ENCODE measurements at places on chromosomes 11 and 22.

- no peak for DNase-seq
These were observed 12.8 kb downstream of the MRPL17 start for GRCh38 chr11:6670202-6670830.

DNA sequence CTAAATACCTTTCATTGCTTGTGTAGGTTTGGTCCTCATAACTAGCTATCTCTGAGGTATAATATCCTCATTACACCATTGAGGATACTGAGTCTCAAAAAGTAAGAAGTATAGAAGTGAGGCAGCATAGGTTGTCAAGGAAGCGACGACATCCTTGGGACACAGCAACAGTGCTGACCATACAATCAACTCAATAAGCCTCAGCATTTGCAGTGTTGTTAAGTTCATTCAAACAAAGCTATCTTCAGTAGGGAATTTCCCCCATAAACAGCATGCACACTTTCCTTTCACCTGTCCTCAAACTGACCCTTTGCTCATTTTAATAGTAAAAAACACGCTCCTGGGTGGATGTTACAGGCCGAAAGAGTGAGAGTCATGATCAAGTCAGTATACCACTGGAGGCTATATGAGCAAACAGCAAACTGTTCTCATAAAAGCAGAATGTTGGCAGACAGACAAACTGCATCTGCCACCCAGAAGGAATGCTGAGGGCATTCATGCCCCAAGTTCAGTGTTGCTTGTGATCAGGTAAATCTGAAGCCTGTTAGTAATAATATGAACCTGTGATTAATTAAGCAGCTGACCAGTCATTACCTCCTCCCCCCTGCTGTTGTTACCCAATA, 756.2 kb upstream of the TENM4 start:
- DNase-seq = no peak

- DNase-seq = no peak
These were observed 95.7 kb upstream of the UBASH3B start for GRCh38 chr11:122559734-122560382.

DNA sequence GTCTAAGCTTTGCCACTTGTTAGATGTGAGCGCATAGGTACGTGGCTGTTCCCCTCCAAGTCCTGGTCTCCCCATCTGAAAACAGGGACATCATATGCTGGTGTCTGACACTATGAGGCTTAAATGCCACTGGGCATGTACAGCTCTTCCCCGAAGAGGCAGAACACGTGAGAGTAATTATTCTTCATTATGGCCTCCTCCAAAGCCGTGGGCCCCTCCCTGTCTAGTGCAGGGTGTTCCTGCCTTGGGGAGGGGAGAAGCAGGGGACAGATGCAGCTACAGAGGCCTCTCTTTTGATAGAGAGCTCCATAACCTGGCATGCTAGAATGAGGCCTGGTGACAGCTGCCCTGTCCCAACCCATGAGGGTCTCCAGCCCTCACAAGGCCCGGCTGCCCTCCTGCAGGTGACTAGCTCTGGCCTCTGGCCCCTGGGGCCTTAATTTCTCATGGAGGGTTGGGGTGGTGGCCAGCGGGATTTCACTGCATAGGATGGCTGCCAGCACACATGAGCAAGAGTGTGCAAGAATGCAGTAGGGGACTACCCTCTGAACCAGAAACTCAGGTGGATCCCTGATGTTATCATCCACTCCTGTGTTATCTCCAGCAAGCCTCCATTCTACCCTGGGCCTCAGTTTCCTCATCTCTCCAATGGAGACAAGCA, 334.6 kb downstream of the MN1 start:
- no peak for DNase-seq

GRCh38 chr11:108926841-108927577, 262.1 kb downstream of the DDX10 start:
- DNase-seq = no peak

DNA sequence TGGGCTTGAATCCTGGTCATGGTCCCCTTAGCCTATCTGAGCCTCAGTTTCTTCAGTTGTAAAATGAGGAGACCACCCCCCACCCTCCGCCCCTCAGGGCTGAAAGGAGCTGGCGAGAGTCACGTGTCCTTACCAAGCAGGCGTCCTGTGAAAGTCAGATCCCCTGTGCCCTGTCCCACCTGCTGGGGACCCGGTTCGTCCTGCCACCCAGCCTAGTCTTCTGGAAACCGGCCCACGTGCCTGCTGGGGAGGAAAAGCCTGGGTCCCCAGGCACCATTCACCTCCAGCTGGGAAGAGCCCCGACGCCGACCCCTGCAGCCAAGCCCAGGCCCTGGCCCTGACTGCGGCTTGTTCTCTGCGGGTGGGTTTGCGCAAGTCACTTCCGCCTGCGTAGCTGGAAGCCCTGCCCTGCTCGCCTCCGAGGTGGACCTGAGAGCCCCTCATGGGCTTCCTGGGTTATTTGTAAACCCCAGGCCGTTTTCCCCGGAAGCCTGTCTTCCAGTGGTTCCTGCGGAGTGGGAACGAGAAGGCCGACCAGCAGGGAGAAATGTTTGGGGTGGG, 679 bp upstream of the SSH3 start:
- DNase-seq = no peak

GRCh38 chr11:115345840-115346239, 158.4 kb downstream of the CADM1 start:
- DNase-seq = no peak

DNA sequence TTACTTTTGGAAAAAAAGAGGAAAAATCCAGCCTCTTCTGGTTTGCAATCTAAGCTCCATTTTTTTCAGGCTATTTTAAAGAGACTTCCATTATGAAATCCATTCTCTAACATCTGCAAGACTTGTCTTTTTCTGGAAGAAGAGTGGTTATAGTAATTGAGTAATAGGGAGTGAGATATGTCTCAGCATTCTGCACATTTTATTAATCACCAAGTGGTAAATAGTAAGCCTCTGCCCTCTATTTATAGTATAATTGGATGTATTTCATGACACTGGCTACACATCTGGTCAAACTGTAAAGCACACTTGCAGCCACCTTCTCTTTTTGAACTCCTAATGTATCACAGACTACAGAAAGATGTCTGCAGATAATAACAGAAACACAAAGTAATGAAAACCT, 391.1 kb downstream of the ETS1 start:
- no peak for DNase-seq

DNA sequence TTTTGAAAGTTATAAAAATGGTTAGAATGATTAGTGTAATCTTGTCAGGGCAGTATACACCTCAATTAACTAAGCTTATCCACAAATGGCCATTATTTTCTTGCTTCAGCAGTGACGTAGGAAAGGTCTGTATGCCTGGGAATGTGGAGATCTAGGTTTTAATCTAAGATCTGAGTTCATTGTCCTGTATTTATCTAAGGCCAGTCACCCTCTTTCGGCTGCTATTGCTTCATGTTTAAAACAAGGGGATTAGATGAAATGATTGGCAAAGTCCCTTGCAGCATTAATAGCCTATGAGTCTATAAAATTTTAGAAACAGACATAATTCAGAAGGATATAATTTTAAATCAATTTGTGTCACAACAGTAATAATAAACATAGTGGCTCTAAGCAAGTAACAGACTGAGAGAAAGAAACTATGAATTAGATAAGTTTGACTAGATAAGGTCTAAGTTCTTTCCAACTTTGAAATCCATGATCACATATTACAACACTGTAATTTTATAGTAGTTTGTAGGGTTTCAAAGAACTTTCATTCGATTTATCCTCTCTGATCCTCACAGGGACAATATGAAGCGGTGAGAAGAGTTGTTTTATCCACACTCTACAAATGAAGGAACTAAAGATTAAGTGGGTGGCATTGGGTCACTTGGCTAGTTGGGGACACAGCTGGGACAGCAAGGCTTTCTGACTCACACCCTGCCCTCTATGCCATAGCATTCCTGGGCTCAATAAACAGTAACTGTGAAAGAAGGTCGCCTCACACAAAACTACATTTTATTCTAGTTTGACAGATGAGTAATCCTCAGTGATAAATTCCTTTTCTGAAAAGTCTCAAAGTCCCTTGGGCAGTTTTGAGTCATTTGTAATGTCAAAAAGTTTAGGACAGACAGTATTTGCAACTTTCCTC, 60.6 kb upstream of the RDX start:
- no peak for DNase-seq

- DNase-seq = no peak
These were observed 255.9 kb downstream of the C11orf87 start for GRCh38 chr11:109677876-109678275.

DNA sequence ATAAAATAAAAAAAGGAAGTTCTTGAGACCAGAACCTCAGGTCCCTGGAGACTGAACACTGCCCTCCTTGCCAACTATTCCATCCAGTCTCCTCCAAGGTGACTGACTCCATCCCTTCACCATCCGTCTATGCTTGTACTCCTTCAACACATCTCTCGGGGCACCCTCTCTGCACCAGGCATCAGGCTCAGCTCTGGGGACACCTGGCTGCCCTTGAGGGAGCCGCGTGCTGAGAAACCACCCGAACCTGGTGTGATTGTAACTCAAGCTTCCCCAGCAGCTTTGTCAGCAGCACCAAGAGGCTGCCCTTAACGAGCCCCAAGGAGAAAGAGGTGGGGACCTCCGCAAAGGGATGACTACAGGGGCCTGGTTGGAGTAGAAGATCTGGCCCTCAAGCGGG, 1.7 kb downstream of the PTPN5 start:
- DNase-seq = no peak

DNA sequence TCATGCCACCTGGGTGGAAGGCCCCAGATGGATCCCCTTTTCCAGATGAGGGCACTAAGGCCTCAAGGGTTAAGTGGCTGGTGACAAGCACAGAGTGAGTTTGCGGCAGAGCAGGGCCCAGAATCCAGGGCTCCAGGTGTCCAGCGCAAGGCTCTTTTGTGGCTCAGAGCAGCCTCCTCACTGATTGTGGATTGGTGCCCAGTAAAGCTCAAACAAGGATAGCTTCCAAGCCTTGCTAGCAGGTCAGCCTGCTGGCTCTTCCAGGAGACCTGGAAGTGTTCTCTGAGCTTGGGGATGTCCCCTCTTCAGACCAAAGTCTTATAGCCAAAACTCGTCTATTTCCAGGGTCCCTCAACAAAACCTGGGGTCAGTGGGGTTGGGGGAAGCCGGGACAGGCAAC, 167.6 kb upstream of the SYT13 start:
- DNase-seq = no peak

DNA sequence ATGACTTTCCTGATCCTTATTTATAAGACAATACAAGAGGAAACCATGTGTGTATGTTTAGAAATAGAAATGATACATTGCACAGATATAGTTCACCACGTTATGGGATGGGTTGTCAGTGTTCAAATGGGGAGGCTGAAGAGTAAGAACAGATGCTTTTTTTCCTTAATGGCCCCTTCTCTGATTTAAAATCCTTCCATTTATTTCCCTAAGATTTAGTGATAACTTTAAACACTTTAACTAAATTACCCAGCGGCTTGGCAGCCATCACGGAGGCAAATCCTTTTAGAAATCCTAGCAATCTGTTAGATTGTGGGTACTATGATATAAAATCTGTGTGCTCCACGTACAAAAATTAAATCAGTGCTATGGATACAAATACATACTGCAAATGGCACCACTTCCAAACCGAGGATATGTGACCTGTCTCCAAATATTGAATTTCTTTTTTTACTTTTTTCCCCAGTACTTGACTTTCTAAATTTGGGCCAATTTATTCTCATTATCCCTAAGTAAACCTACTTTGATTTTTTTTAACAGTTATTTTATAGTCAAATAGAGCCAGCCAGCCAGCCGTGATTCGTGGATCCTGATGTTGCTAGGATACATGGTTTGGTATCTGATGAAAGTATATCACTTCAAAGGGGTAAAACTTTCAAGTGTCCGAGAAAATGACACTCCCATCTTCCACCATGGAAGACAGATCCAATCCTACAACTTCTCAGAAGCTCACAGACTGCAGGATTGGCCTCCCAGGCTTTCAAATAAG, 46.1 kb downstream of the BDNF start:
- DNase-seq = no peak

GRCh38 chr11:59729834-59730233, 16.2 kb upstream of the OR10V1 start:
- DNase-seq = no peak

GRCh38 chr22:19663286-19663815, 51.0 kb upstream of the SEPTIN5 start:
- DNase-seq = no peak

DNA sequence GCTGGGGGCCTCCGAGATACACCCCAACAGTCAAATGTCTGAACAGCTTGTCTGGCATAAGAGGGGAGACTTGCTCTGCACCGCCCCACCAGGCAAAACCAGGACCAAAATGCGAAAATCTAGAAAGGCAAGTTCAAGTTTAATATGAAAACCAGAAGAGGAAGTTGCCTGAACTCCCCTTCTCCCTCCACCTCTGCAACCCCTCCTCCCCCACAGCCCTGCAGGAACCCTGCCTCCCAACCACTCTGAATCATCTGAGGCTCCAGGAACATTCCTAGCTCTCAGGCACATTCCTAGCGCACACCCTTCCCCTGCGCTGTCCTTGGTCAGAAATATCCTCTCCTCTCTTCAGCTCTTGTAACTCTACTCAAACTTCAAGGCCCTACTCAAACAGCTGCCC, 36.7 kb downstream of the ISX start:
- DNase-seq = no peak
